ENCODE measurements at places on chromosomes 7 and 10. TPM values are rescaled to one million over a fixed set of nuclear protein-coding genes. Genes with fewer than 3 reads are reported as not detected.
A peak's percentile ranks its signal among the peaks of the same experiment; 100 is the strongest.

GRCh38 chr10:93476756-93477155 lies 5.4 kb downstream of the MYOF start:
- DNase-seq = no peak

- DNase-seq = peak; percentile 72
These were observed 970.9 kb upstream of the LRRN3 start for GRCh38 chr7:110119883-110120581.

GRCh38 chr10:119470920-119471702 lies 71.4 kb downstream of the RGS10 start:
- no peak for DNase-seq

DNA sequence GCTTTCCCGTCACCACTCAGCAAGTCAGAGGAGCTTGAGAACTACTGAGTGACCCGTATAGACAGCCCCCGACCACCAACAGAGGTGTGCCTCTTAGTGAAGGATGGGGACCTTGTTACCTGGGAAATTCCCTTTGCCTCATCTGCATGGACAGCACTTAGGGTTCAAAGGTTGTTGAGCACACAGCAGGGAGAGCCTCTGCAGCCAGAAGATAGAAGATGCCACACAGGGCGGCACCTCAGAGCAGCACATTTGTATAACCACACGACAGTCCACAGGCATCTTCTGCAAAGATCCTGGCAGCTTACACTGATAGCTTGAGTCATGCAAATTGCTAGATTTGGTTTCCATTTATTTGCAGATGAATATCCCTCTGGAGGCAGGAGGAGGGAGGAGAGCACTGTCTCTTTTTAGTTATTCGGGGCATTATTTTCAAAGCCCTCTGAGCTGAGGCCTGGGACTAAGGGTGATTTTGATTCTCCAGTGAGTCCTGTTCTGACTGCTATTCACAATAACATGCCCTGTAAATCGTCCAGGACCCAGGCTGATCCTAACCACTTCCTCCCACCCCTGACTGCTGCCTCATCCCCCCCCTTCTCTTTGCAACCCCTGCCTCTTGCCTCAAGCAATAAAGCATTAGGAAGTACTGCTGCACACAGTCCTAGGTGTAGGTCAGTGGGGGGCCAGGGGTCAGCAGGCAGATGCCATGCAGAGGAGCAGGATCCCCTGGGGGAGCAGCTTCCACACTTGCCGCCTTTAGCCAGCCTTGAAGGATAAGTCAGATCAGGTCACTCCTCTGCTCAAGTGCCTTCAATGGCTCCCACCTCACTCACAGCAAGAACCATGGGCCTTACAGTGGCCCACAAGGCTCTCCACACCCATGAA lies 24.6 kb upstream of the INMT start:
- no peak for DNase-seq

GRCh38 chr7:8176370-8177081 lies 85.4 kb downstream of the ICA1 start:
- no peak for DNase-seq

GPR141 gene
- total RNA-seq = not detected

DNA sequence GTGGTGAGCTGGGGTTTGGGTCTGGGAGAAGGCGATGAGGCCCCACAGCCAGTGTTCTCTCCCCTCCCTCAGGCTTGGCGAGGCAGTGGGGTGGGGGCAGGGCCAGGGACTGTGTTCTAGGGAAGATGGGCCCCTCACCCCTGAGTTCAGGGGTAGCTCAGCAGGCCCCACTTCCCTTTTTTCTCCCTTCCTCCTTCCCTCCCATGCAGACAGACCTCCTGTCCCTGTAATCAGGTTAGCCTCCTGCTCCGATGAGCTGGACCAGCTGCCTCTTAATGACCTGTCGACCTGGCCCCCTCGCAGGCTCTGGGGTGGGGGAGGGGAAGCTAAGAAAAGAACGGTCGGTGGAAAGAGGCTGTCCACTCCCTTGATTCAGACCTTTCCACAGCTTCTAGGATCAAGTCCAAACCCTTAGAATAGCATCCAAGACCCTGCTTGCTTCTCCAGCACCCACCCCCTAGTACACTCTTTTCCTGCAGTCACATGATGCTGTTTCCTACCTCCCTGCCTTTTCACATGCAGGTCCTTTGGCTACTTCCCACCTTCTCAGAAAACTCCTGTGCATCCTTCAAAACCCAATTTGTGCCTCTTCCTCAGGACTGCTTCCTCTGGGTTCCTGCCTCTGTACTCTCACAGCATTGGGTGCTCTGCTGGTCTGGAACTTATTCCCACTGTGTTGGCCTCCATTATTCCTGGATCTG lies 64.1 kb downstream of the ZMIZ1 start:
- no peak for DNase-seq

SPDYE11 gene
- total RNA-seq = not detected

DNA sequence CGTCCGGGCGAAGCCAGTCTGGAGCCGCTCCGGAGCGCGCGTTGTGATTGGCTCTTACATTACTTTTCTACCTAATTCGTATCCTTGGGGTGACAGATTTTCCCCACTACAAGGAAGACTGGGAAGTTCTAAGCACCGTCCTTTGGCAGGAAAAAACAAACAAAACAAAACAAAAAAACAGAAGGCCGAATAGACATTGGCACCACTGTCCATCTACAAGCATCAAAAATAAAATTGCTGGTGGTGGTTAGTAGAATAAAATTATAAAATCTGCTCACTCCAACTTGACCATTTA lies 651 bp upstream of the SKAP2 start:
- no peak for DNase-seq

CDH23 gene
- not detected for total RNA-seq

DNA sequence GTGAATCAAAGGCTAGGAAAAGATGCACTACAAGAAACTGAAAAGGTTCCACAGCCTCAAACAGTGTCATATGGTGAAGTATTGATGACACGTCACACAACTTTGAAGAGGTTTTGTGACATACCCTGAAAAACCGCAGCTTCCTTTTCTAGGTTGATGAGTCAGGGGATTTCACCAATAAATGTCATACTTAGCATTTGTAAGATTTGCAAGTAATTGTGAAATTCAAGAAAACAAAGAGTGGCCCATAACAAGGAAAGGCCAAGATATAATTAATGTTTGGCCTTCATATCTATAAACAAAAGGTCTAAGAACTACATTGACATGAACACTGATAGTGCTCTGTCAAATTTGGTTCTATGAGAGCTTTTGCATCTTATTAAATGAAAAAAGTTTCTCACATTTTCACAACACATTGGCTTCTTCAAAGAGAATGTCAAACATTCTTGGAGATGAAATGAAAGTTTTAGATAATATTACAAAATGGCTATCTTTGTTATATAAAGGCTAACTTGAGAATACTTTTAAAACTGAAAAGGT lies 62.0 kb upstream of the NAMPT start:
- peak; percentile 95 for DNase-seq

OR6V1 gene
- total RNA-seq = not detected

Measured in HT1080 (cell line).